Natural killer cell treated with Interleukin-12 subunit alpha and Interleukin-12 subunit beta and Interleukin-15 and Interleukin-18, amount 100 ng/mL, for 72 hours (primary cell): ENCODE measurements at places on chromosomes 5 and 9.

- no peak for DNase-seq
Observed at GRCh38 chr5:140018920-140019644, 24.0 kb downstream of the NRG2 start.

GRCh38 chr5:133977858-133978257 is 9.4 kb upstream of the C5orf15 start:
- DNase-seq, result no peak

- no peak for DNase-seq
Observed at GRCh38 chr5:169548315-169548714, 35.3 kb upstream of the SPDL1 start.

- no peak for DNase-seq
Observed at GRCh38 chr5:152688561-152689249, 283.6 kb upstream of the NMUR2 start.

DNA sequence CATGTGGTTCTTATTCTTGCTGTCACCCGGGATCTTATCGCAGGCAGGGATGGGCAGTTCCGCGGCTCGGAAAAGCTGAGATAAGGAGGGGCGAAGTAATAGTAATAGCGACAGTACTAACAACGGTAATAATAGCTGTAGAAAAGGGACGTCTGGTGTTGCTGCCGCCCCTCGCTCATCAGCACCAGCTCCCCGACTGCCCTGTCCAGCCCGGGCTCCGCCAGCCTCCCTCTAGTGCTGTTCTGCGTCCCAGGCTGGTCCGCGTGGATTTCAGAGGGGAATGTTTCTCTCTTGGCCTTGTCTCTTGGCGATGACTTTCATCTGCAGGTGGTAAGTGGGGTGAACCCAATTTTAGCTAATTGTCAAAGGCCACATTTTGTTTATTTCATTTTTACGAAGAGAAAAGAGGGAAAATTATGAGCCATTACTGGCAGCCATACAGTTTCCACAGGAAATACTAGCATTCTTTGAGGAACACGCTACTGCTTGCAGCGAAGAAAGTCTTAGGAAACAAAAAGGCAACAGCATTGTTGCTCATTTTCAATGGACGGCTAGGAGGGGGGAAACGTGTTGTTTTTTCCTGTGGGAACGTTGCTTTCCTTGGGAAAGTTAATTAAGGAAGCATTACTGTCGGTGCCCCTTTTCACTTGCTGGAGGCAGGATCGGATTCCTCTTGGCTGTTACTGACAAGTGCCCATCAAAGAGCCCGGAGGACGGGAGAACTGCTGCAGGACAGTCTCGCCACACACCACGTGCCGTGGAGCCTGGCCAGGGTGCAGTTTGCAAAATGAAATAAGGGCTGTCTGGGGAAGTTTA is 762 bp downstream of the SNCAIP start:
- DNase-seq, result no peak

DNA sequence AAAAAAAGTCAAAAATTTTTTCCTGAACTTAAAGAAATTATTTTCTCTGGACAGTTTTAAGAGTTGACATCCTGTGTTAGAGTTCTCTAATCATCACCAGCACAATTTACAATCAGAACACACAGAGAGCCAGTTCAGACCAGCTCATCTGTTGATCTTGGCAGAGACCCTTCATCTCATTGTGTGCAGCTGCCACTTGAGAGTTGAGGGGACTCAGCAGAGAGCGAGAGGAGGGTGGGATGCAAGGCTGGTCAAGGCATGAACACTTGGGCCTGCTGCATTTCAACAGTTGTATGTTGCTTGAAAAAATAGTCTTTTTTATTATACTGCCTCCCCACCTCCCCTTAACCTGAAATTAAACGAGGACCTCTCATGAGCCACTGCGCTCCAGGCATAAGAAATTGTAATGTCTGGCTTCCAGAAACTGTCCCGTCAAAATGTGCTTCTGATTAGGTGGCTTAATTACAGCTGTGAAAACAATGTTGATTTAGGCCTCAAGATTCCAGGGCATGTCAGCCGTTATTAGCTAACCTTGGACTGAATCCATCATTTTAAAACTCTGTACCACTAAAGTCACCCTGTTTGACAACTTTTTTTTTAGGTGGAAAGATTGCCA is 383.6 kb downstream of the CCDC171 start:
- no peak for DNase-seq

DNA sequence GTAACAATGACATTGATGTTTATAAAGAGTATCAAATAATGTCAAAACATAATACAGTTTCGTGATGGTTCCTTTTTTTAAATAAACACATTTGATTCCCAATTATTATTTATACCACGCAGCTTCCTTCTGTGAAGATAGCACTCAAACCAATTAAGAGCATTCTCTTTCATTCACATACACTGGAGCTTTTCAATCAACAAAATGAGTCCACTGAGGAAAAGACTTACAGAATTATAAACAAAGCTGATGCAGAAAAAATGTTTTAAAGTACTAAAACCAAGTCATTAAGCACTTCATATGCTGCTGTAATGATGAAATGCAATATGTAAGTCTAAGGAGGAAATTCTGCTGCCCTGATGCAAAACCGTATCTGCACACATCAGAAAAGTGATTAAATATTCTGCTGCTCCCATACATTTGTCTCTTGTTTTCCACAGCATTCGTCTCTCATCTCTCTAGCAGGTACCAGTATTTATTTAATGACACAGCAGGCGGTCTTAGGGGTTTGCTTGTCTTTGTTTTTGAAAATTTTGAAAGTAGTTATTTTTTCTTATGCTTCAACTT is 147.1 kb downstream of the CDH10 start:
- DNase-seq, result no peak

GRCh38 chr5:155193029-155193428 is 179.5 kb downstream of the KIF4B start:
- no peak for DNase-seq

- DNase-seq, result no peak
Observed at GRCh38 chr9:10339152-10339551, 273.6 kb downstream of the PTPRD start.

DNA sequence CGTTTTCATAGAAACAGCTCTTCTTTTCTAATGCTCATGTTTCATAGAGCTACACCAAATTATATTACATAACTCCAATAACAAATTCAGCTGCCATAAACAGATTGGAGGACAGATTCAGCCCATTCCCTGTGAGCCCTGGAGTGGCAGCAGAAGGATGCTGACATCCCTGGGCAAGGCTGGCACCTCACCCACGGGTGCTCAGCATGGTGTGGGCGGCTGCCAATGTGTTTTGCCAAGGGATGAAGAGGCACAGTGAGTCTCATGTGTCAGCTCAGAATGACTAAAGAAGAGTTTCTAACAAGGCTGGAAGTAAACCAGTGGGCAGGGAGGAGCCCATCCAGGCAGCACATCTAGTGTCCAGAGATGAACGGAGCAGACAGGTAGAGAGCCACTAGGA is 127.1 kb upstream of the ICE1 start:
- no peak for DNase-seq

DNA sequence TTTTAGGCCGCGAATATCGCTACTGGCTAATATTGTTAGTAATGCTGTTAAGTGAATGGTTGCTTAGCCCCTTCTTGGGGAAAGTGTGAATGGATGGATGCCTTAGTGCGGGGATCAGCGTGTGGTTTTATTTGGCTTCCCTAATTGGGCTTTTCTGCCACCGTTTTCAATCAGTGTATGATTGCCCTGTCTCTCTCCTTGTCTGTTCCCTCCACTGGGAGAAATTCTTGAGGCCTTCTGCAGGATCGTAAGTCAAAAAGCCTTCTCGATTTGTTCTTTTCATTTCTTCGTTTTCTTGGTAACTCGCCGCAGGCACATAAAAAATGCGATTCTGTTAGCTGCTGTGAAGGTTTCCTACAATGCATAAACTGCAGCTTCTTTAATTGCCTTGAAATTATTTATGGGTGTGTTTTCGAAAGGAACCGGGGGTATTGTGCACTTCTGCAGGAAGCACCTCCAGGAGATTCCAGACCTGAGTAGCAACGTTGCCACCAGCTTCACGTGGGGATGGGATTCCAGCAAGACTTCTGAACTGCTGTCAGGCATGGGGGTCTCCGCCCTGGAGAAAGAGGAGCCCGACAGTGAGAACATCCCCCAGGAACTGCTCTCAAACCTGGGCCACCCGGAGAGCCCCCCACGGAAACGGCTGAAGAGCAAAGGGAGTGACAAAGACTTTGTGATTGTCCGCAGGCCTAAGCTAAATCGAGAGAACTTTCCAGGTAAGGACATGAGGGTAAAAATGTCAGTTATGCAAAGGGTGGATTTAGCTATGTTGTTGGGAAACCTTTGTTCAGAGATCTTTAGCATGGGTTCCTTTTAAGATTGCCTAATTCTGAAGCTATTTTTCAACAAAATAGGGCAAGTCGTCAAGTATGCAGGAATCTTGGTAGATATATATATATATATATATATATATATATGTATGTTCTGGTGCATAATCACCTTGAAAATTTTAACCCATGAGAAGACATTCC is 700 bp downstream of the SKP2 start:
- no peak for DNase-seq

GRCh38 chr9:122370869-122371755 is at the start of gene PTGS1:
TSS of gene PTGS1 (plus strand) at chr9:122371024. CDS start at chr9:122371085, 61 bp downstream.
- no peak for DNase-seq

DNA sequence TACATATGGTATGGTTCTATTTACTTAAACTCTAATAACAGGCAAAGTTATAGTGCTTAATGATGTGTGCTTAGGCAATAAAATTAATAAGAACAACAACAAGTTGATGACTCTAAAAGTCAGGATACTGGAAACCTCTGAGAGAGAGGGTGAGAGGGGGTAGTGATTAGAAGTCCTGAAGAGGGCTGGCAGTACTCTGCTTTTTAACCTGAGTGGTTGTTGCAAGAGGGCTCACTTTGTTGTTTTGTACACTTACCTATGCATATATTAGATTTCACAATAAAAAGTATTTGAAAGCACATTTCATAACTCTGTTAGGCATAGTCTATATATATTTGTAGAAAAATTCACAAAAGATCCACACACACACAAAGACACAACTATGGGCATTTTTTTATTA is 21.4 kb upstream of the ELL2 start:
- DNase-seq, result no peak
